CD8-positive, alpha-beta T cell (primary cell): ENCODE measurements at places on chromosomes 4 and X.

- DNase-seq, result no peak
Measured at GRCh38 chr4:89245459-89245858, 62.1 kb downstream of the GPRIN3 start.

DNA sequence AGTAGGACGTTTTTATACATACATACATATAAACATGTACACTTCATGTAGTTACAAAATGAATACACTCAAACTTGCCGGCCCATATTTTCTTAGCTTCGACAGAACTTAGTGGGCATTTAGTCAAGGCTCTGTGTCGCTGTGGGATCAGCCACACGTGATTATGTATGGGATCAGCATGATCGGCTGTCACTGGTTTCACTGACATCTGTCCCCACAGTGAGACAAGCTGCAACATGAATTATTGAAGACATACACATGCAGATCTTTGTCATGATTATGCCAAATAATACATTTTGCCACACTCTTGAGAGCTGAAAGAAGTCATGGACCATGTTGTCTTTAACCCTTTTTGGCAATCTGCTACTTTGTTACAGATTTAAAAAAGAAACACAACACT lies 38.2 kb upstream of the NAA11 start:
- no peak for DNase-seq

- no peak for DNase-seq
Measured at GRCh38 chr4:159765382-159765781, 662.5 kb downstream of the RAPGEF2 start.

DNA sequence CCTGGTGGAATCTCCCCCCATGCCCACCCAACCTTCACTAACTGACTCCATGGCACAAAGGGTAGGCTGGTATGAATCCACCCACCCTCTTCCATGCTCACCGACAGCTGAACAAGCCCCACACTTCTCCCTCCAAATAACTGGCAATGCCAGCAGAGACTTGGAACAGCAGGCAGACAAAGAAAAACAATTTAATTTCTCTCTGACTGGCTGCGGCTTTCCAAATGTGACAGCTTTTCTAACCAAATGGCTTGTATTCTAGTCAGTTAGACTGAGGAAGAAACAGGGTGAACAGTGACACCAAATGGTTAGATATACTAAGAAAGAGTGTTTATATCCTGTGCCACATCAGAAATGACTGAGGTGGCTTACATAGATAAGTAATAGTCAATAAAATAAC lies 199.3 kb upstream of the ADAMTS3 start:
- no peak for DNase-seq

- no peak for DNase-seq
Measured at GRCh38 chrX:153736071-153736820, 11.6 kb downstream of the ABCD1 start.

GRCh38 chr4:71540749-71541269 lies 202.0 kb downstream of the SLC4A4 start:
- DNase-seq, result no peak
